Stimulated activated CD8-positive, alpha-beta memory T cell treated with anti-CD3 and anti-CD28 coated beads, Interleukin-2, amount 100 ng/mL, for 48 hours (primary cell): ENCODE measurements at places on chromosomes 16 and 17.

- no peak for DNase-seq
Measured at GRCh38 chr16:85354686-85355514, 242.6 kb upstream of the CIBAR2 start.

DNA sequence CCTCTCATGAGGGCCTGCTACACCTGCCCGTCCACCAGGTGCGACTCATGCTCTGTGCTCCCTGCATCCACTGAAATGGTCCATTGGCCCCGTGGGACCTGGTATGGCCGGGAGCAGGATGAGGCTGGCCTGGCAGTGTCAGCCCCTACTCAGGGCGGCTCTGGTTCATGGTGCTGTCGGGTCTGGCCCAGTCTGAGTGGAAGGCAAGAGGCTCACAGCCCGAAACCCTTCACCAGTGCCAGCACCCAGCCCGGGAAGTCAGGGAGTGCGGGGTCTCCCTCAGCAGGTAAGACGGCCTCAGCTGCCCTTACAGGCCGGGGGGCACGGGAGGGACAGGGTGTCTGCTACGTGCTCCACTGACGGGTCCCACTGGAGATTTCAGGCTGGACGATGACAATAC is 40.5 kb upstream of the RASD1 start:
- DNase-seq = no peak

GRCh38 chr16:4631444-4631843 is 6.8 kb downstream of the MGRN1 start:
- DNase-seq = no peak

DNA sequence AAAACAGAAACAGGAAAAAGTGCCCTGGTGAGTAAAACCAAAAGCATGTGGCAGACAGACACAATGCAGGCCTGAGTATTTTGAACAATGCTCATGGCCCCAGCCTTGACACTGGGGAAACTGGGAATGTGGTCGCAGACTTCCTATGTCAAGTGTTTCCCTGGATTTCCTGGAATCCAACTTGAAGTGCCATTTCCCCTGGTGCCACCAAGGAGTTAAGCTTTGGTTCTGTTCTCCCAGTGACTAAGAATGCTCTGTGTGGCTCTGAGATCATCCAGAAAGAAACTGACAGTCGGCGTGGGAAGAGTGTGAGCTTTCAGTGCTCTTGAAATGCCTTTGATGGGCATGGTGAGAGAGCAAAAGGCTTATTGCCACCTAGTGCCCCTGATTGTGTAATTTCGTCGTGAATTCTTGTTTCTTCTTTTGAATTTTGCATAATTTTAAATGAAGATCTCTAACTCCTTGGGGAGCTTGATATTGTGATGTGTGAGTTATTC is 96.0 kb downstream of the YPEL2 start:
- DNase-seq = peak; percentile 14

DNA sequence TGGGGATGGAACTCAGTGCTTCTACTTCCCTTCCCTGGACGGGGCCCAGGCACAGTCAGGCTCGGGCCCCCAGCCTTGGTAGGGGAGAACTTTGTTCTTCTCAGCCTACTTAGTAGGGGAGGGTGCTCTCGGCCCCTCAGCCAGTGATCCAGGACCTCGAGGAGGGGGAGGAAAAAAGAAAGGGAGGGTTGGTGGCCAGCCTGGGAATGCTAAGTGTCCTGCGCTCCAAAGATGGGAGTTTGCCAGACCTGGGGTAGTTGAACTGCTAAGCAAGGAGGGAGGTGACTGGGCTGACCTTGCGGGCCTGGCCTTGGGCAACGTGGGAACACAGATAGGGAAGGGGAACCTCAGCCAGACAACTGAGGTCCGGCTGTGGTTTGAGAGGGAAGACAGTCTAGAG is 12.2 kb downstream of the ADGRG1 start:
- no peak for DNase-seq

DNA sequence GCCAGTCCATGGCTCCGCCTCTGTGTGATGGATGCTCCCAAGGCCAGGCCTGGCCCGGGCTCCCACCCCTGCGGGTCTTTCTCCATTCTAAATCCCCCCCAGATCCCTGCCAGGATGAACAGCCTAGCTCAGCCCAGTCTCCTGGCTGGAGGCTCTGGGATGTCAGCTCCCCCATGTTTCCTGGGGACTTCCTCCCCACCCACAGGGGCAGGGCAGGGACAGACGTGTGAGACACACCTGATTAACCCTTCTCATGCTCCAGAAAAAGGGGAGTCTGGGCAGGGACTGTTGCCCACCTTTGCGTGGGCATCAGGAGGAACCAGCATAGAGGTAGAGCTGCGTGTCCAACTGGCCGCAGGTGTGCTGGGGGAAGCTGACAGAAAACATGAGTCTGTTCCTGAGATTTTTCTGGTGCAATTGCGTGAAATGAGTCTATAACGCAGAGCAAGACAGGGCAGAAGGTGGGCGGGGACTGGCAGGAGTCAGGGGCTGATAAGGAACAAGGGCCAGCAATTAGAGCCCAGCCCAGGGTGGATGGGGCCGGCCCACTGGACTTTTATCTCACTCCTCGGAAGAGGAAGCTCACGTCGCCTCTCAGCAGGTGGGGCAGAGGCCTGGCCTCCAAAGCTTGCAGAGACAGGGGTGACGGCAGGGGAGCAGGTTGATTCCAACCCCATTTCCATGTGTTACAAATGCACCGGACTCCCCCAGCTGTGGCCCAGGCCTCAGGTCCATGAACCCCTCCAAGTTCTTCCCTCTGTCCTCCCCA is 238.2 kb downstream of the RBFOX3 start:
- DNase-seq = no peak

DNA sequence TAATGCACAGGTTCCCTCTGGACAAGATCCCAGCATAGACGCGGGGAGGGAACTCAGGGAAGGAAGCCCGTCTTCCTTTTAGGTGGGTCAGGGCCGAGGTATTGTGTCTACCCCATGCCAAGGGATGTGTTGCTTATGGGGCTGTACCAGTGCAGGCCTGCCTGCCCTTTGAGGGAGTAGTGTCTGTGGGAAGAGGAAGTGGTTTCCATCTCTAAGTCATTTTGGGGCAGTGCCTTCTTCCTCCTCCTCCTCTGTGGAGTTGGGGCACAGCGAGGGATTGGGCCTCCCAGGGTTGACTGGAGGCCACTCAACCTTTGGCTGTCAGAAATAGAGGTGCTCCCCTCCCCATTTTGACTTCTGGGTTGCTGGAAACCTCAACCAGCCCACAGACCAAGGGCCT is 26.5 kb downstream of the GJD3 start:
- no peak for DNase-seq

GRCh38 chr17:29240477-29240876 is 6.2 kb upstream of the CRYBA1 start:
- no peak for DNase-seq

GRCh38 chr17:42283241-42284023 is 4.9 kb upstream of the STAT5A start:
- DNase-seq = no peak
